ENCODE measurements at places on chromosomes 16 and 17.
A peak's percentile ranks its signal among the peaks of the same experiment; 100 is the strongest.

- DNase-seq, result no peak
Observed at GRCh38 chr17:49630113-49630900, 47.6 kb downstream of the SPOP start.

GRCh38 chr17:62139141-62139540 lies 74.1 kb upstream of the MED13 start:
- DNase-seq, result no peak

GRCh38 chr16:68592466-68593337 lies 52.4 kb upstream of the CDH3 start:
- DNase-seq, result no peak

- no peak for DNase-seq
Observed at GRCh38 chr17:64998436-64999190, 57.9 kb downstream of the GNA13 start.

GRCh38 chr16:67283826-67284555 lies 4.7 kb downstream of the PLEKHG4 start:
- no peak for DNase-seq

DNA sequence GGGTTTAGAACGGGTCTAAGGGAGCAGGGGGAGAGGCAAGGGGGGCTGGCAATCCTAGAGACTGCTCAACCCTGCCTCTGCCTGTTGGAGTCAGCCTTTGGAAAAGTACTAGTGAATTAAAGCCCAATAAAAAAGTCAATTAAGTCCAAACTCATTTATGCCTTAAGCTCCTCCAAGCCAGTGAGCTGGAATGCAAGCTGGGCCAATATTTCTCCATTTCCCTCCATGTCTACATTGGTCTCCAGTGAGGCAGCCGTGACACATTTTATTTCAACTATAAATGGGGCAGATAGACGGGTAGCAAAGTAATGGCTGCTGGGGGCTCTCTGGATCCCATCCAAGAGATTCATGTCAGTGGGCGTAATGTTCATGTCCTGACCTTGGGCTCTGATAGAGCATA lies 144.0 kb downstream of the SPACA3 start:
- DNase-seq, result no peak

DNA sequence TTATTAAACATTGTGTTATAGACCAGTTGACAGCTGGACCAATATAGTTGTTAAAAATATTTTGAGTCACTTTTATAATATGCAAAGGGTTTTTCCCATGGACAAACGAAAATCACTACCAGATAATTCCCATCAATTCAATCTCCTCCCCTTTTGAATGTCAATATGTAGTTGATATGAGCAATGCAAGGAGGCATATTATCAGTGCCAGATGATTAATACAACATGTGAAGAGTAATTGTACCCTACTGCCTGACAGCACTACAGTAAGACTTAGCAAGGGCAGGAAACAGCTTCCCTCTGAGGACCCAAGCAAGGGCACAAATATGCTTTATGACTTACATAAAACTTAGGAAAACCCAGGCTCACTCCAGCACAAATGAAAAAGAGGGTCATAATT lies 17.3 kb downstream of the KANSL1 start:
- no peak for DNase-seq

- DNase-seq, result no peak
Observed at GRCh38 chr17:17872547-17873345, 36.0 kb upstream of the SREBF1 start.

DNA sequence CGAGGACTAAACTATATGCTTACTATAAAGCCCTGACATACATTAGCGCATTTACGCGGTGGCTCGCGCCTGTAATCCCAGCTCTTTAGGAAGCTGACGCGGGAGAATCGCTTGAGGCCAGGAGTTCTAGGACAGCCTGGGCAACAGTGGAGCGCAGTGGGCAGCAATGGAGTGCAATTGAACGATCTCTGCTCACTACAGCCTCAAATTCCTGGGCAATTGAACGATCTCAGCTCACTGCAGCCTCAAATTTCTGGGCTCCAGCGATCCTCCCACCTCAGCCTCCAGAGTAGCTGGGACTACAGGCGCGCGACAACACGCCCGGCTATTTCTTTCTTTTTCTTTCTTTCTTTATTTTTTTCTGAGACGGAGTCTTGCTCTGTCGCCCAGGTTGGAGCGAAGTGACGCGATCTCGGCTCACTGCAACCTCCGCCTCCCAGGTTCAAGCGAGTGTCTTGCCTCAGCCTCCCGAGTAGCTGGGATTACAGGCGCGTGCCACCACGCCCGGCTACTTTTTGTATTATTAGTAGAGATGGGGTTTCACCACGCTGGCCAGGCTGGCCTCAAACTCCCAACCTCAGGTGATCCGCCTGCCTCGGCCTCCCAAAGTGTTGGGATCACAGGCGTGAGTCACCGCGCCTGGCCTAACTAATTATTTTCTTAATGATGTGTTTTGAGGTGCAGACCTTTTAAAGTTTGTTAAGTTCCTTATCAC lies 506 bp upstream of the COG7 start:
- no peak for DNase-seq

DNA sequence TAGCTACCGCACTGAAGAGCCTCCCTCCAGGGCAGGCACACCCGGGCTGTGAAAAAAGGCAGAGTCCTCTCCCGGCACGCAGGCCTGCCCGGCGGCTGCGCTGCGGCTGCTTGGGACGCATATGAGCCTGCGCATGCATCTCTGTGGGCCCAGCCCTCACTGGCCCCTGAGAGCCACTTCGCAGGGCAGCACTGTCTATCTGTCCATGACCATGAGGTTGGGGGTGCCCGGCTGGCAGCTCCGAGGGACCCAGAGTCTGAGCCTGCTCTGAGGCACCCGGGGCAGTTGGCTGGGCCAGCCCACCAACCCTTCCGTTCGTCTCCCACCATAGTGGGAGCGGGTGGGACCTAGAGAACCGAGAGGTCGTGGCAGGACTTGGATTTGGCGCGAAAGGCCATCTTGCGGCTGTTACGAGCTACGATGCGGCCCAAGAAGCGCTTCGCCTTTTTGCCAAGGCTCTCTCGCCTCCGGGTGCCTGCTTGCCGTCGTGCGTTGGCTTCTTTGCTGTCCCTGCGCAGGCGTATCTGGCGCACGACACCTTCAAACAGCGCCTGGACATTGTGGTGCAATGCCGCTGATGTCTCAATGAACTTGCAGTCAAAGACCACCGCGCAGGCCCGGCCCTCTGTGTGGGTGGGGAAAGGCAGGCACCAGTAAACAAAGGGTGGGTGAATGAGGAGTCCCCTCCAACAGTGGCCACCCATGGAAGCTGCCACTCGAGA lies 3.2 kb upstream of the CDH16 start:
- no peak for DNase-seq

DNA sequence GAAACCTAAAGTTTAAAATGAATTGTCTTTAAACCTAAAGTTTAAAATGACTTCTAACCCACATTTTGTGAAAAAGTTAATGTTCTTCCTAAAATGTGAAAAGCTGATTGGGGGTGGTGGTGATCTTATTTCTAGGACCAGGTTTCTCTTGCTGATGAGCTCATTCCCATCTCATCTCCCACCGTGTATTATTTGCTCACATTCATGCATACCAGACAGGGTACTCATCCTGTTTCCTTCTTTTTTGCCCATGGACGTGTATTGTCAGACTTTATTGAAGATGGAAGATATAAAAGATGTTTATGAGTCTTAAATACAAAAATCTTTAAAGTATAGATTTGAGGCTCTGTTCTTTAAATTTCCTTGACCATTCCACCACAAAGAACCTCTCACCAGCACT lies 70.1 kb upstream of the MPHOSPH6 start:
- DNase-seq, result no peak

DNA sequence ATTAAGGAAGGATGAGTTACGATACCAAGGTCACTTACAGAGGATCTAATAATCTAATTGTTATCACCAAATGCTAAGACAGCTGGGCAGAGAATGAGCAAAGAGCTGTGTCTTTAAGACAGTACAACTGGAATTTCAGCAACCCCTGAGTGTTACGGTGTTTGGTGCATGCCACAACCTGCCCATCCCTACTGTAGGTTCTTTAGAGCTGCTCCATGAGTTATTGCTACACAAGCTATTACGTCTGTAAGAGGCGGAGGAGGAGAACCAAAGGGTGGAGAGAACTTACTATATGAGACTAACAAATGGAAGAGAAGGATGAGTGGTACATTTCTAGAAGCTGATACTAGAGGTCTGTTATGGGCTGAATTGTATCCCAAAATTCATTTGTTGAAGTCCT lies 14.2 kb upstream of the C17orf78 start:
- DNase-seq, result no peak

- no peak for DNase-seq
Observed at GRCh38 chr17:17093764-17094163, 51.5 kb downstream of the MPRIP start.

DNA sequence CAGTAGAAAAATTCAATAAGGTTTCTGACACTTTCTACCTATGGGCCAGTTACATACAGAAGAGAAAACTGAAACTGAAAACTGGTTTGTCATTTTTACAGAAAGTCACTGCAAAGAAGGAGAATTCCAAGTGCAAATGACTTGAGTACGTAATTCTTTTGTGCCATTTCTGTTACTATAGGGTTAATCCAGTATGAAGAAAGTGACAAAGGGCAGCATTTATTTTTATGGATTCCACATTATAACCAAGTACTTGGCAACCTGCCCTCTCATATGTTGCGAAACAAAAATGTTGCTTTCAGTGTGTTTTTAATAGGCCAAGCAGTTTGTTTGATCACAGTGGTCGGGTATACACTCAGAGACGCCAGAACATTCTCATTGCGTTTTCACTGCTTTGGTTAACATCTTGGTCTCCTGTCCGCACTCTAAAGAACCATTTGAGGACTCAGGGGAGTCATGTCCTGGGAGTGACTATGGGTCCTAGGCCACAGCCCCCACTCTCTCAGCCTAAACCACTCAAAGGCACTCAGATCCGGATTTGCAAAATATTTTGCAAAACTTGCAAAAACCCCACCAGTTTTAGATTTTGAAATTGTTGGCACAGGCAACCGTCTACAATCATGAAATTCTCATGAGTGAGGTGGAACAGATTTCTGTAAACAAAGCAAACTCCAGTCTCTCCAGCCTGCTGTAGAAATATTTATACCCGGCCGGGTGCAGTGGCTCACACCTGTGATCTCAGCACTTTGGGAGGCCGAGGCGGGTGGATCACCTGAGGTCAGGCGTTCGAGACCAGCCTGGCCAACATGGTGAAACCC lies 15.4 kb upstream of the HELZ start:
- peak; percentile 87 for DNase-seq

GRCh38 chr16:17343028-17343427 lies 127.7 kb downstream of the XYLT1 start:
- no peak for DNase-seq

- peak; percentile 69 for DNase-seq
Observed at GRCh38 chr17:8409966-8410882, 12.6 kb upstream of the RNF222 start.

DNA sequence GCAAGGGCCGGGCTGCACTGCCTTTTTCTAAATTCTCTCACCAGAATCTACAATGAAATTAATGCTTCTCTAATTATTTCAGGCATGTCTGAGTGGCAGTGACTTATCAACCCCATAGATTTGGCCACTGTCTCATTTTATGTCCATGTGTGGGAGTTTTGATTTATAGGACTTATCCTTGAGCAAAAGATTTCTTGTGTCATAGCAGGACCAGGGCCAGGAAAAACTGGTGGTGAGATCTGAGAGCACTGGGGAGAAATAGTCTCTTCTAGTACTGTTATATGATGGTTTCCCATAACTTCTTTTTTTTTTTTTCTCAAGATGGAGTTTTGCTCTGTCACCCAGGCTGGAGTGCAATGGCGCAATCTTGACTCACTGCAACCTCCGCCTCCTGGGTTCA lies 1.5 kb upstream of the KRT23 start:
- no peak for DNase-seq

GRCh38 chr17:61140081-61140786 lies 259.4 kb upstream of the TBX2 start:
- DNase-seq, result no peak

GRCh38 chr17:57187391-57187790 lies 68.9 kb upstream of the MSI2 start:
- no peak for DNase-seq

DNA sequence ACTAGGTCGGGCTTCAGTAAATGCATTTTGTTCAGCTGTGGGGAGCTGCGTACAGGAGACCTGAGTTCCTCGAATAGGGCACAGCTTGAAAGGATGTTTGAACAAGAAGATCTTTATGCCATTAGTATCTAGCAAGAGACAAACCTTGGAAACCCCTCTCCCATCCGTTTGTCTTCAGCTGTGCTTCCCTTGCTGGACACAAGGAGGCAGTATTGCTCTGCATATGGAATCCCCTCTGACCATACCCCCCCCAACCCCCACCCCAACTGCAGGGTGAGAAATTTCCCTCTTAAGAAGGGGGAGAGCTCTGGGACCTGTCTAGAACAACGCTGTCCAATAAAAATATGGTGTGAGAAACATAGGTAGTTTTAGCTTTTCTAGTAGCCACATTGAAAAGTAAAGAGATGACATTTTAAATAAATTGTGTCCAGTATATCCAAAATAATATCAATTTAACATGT lies 1.6 kb downstream of the MRM1 start:
- DNase-seq, result peak; percentile 34

DNA sequence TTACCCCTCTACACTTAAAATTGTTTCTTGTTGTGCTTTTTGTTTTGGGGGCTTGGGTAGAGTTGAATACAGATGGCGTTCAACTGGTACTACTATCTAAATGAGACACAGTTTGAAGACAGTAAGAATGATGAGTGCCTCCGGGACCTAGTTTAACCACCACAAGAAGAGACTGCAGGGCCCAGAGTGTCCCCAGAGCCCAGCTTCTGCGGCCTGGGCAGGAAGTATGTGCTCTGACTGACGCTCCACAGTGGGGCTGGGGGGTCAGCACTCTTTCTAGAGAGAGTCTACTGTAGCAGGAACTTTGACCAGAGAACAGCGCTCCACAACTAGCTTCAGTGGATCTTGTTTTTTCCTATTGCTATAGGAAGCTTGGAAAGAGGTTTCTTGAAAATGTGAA lies 174.0 kb downstream of the VPS53 start:
- DNase-seq, result no peak

GRCh38 chr17:36212272-36212605 lies 1.4 kb downstream of the CCL4L2 start:
- DNase-seq, result no peak

- no peak for DNase-seq
Observed at GRCh38 chr17:13770702-13771101, 169.0 kb upstream of the HS3ST3A1 start.

DNA sequence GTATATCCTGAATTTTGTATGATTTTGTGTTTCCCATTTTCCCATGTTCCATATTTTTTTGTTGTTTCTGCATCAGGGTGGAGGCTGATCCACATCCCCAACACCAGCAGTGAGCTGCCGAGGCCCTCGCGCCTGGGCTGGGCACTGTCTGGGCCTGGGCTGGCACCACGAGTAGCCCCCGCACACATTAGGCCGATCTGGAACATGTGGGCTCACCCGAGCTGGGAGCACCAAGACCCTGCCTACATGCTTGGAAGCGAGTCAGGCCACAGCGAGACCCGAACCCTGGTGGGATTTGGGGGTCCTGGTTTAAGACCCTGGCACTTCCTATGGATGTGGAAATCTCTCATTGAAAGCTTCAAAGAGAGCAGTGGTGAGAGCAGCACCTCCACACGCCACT lies 8.5 kb downstream of the KCTD5 start:
- DNase-seq, result no peak

GRCh38 chr17:38352245-38353085 lies 821 bp downstream of the SOCS7 start:
- no peak for DNase-seq
